ENCODE measurements at places on chromosomes 11 and 22.

DNA sequence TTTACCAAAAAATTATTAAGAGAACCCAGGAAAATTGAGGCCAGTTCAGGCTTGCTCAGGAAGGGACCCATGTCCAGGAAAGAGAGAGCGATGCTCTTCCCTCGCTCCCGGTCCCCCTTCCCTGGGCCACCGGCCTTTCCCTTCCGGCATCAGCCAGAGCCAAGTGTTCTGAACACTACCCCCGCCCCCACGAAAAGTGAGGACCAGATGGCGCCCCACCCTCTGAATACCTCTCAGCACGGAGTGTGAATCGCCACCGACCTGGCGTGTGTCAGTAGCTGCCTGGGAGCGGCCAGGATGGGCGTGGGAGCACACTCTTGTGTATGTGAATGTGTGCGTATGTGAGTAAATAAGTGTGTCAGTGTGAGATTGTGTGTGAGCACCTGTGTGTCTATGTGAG is 20.2 kb downstream of the RPS6KA4 start:
- no peak for DNase-seq

DNA sequence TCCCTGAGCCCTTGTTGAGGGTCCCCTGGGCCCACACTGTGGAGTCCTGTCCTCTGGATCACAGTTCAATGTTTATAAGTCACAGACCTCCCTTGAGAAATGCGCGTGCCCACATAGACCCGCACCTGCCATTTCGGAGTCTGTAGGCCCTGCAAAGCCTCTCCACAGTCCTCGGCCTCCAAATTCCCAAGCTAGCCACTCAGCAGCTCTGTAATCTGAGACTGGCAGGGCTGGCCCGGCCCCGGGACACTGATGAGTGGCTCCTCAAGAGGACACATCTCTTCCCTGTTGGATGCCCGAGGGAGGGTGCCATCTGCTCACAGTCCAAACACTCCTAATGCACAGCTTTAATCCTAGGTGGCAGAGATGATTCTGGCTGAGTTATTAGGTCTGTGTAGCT is 39.1 kb downstream of the B3GAT1 start:
- no peak for DNase-seq

- no peak for DNase-seq
Measured at GRCh38 chr11:126153006-126153405, 58.4 kb downstream of the RPUSD4 start.

DNA sequence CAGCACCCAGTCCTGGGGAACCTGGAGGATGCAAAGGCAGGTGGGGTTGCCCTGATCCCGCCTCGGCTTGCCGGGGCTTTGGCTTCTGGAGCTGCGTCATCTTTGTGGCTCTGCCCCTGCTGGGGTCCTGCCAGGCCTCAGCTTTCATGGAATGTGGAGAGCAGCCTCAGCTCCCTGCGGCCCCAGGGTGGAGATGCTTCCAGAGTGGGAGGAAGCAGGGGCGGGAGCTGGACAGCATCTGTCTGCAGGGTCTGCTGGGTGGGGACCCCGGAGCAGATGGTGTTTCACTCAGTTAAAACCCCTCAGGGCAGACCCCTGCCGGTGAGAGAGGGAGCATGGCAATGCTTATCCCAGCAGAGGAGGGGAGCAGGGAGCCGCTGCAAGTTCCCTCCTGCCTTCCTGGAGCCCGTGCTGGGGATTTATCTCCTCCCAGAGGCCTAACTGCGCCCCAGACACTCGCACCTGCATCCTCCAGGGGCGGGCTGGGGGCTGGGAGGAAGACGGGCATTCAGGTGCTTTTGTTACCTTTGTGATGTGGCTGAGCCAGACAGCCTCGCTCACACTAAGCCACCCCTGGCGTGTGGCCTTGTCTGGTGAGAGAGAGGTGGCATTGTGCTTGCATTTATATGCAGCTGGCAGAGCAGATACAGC is 15.7 kb downstream of the GRIK4 start:
- DNase-seq: no peak

GRCh38 chr11:914747-915501 is 4.3 kb upstream of the CHID1 start:
- no peak for DNase-seq

GRCh38 chr11:33172996-33173395 is 11.7 kb upstream of the CSTF3 start:
- no peak for DNase-seq

- no peak for DNase-seq
Measured at GRCh38 chr11:12166299-12167060, 56.1 kb downstream of the MICAL2 start.

DNA sequence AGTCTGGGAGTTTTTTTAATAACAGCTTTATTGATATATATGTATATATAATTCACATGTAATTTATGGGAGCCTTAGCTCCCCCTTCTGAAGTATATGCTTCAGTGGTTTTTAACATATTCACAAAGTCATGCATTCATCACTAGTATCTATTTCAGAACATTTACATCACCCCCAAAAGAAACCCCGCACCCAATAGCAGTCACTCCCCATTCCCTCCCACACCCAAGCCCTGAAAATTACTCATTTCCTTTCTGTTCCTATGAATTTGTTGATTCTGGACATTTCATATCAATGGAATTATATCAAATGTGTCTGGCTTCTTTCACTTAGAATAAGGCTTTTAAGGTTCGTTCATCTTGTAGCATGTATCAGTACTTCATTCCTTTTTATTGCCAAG is 35.6 kb upstream of the SYT7 start:
- no peak for DNase-seq

DNA sequence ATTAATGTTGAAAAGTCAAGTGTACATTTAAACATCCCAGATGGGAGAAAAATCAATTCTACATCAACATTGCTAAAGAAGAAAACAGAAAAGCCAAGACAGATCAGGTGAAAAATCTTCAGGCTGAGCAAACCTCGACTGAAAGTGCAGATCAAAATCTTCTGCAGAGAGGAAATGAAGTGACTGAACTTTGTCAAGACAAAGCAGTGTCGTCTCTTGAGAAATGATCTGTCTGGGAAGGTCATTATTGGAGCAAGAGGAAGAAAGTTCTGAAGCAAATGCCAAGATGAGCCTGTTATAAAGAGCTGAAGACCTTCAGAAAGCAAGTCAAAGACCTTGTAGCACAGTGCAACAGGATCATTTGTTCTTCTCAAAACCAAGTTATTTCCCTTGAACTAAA is 5.8 kb upstream of the PLEKHB1 start:
- no peak for DNase-seq

DNA sequence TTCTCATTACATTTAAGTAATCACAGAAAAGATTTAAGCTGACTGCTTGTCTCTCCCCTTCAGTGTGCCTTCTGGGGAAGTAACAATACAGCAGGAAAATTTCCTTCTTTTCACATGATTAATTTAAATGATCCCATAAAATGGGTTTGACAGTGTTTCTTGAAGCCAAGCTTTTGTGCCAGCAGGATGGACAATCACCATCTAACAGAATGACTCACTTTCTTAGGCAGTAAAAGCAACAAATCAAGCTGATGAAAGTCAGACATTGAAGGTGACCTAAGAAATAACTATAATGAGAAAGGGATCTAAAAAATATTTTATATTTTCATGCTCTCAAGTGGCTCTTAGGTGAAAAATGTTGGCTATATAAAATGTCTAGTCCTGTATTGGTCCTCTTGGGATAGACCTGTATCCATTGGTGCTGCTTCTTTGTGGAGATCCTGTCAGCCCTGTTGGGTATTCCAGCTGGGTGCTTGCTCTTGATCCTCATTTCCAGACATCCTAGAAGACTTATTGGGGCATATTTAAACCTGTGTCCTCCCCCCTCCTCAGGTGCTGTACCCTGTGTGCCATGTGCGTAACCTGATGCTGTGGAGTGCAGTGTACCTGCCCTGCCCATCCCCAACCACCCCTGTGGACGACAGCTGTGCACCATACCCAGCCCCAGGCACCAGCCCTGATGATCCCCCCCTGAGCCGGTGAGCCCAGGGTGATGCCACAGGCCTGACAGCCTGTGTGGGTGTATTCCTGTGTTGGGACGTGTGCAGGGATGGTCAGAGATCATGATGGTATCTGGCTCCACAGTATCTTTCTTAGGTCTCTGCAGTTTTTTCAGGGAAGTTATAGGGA is 62.7 kb upstream of the HORMAD2 start:
- DNase-seq: no peak

DNA sequence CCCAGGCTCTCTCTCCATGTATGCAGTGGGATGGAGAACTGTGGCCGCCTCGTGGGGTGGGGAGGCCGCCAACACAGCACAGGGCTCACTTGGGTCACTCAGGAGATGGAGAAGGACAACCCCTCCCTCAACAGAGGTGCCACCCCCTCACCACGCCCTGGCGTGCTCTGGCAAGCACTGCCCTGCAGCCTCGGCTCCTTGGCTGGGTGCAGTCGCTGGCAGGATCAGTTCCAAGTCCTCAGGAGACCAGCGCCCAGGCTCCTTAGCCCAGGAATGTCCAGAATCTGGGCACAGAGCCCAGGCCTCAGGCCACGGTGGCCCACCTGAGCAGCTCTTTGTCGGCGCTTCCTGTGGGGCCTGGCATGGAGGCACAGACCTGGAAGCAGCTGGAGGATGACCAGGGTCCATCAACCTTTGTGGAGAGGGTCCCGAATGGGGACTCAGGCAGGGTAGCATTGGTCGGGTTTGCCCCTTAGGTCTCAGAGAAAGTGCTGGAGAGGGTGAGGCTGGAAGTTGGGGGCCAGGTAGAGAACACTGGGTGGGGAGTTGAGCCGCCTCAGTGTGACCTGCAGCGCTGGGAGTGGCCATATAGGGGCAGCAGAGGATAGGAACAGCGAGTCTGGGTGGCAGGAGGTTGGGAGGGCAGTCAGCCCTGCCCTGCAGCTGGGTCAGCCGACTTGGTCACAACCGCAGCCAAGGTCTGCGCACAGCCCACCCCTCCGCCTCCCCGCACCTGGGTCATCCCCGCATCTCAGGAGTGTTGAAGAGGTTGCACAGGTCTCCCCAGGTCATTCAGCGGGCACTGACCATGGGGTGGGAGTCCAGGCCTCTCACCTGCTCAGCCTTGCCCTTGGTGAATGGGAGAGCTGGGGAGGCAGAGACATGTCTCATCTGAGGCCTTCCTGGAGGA is 8.2 kb downstream of the SUSD2 start:
- DNase-seq: peak; percentile 34

All from bone marrow (tissue), 2 donors.